ENCODE measurements at places on chromosomes 5 and 9.

GRCh38 chr9:113427629-113428028 lies 17.1 kb downstream of the C9orf43 start:
- DNase-seq, result peak; percentile 64

GRCh38 chr5:40202814-40203440 lies 476.8 kb upstream of the PTGER4 start:
- no peak for DNase-seq

DNA sequence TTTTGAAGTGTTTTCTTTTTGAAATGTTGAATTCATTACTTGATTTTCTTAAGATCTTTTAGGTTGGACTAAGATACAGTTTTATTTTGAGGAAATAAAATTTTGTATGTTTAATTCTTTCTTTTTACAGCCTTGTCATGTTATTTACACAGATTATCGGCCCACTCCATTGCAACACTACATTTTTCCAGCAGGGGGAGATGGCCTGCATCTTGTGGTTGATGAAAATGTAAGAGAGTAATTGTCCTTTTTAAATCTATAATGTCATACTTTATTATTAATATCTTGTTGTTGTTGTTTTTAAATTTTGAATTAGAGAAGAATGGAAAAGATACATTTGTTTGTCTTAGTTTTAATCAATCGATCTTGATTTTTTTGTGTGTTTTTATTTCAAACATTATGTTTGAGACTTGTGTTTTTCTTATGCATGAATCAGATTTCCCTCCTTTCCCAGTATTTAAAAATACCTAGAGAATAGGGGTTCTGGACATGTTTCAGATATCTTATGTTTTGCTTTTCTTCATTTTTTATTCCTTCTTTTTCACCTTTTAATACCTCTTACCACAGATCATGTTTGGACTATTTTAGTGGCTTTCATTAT lies 36.7 kb downstream of the MTREX start:
- DNase-seq, result peak; percentile 87

DNA sequence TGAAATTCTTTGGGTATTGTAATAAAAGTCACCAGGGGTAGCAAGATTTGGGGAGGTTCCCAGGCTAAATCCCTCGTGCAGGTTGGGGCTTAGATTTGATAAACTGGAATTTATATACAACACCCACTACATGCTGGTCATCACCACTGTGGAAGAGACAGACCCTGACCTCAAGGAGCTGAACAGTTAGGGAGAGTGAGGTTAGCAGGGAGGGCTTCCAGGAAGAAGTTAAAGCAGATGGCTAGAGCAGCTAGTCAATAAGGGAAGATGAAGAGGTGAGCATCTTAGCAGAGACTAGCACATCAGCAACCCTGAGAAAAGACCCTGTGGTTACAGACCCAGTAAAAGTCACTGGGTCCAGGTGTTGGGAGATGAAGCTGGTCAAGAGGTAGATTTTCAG lies 6.4 kb downstream of the CTSL start:
- DNase-seq, result no peak

DNA sequence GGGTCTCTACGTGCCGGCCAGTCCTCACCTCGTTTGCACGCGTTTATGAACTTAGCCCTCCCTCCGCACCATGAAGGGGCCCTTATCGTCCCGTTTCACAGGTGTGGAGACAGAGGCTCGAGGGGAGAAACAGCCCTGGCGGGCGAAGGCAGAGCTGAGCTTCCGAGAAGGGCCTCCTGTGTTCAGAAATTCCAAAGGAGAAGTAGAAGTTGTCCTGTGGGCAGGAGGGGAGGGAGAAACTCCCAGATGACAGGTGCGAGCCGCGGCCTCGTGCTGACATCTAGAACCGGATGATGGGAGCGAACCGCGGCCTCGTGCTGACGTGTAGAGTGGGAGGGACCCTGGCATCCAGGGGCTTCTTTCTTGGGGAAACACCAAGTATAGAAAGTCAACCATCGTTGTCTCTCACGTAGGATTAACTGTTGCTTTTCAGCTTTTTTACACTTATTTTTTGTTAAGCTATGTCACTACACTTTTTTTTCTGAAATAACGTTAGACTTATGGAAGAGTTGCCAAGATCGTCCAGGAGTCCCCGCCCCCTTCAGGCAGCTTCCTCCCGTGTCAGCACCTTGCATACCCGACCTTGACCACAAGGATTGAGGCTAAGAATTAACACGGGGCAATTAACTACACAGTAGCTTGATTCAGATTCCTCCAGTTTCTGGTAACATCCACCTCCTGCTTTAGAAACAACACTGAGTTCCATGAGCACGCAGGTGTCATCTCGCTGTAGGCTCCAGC lies 42.8 kb upstream of the NKD2 start:
- DNase-seq, result no peak

DNA sequence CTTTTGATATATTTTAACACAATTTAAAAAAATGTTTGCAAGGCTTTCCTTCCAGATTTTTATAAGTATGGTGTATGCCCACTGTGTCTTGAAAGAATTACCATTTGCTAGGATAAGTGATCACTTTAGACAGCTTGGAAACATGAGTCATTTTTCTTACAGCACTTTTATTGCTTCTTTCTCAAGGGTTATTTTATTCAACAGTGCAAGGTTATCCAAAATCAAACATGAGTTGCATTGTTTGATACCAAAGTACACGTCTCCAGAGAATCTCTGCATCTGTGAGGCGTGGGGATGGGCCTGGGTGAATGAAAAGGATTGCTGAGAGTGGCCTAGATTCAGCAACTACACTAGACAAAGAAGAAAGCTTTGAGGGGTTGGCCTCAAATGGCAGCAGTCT lies 329.6 kb downstream of the ADAMTS6 start:
- DNase-seq, result no peak

- DNase-seq, result no peak
Observed at GRCh38 chr9:133057006-133057405, 4.8 kb upstream of the CEL start.

DNA sequence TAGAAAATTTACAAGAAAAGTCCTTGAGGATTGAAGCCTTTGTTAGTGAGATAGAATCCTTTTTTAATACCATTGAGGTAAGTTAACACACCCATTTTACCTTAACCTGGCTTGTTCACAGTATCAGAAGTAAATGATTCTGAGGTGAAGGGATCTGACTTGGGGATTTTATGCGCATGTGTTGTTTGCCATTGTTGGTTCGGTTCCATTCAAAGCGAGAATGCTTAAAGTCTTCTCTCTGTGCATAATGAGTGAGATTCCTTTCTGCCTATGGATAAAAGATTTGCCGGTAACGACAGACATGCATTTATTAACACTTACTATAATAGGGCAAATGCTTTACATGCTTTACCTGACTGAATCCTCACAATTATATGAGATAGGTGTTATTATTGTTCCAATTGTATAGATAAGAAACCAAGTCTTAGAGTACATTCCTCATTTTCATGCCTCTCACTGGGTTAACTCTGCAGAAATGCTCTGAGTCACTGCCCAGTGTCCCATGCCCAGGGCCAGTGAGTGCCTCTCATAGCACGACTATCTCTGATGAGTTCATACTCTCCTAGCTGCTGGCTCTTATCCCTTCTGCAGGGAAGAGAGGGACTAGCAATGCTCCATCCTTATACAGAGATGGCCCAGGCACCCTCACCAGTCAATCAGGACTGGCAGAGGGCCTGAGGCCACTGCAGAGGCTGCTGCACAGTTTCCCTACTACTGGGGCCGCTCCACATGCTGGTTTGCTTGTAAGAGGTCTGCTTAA lies 54.4 kb downstream of the CMYA5 start:
- DNase-seq, result no peak

- DNase-seq, result peak; percentile 82
Observed at GRCh38 chr5:151745071-151745705, 13.2 kb downstream of the ATOX1 start.

- no peak for DNase-seq
Observed at GRCh38 chr5:5572010-5572865, 149.8 kb downstream of the ICE1 start.

DNA sequence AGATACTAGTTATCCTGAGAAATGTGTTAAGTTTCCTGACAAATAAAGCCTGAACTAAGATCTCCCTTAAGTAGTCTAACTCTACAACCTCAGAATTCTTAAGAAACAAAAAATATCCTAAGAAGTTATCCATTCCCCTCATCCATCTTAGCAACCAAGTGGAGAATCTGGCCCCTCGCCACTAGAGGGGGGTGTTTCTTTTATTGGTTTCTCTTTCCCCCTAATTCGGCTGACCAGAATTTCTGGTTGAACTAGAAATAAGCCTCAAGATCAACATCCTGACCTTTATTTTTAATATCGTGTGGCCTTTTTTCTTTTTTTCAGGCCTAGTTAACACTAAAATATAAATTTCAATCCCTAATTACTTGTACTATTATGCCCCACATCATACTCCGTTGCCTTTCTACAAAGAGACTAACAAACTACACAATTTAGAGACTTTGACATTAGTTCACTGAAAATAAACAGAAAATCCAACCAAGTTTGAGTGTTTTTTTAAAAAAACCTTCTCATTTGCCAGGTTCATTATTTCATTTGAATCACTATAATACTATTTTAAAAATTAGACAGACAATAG lies 14.3 kb upstream of the NR4A3 start:
- peak; percentile 77 for DNase-seq

GRCh38 chr5:68154119-68154857 lies 61.3 kb upstream of the PIK3R1 start:
- DNase-seq, result no peak

GRCh38 chr9:133387680-133388079 lies 11.5 kb downstream of the STKLD1 start:
- DNase-seq, result no peak

Measured in choroid plexus epithelial cell (primary cell).